ENCODE measurements at places on chromosomes 11 and 22. TPM values are rescaled to one million over a fixed set of nuclear protein-coding genes. Genes with fewer than 3 reads are reported as not detected.

Gene TEF
- total RNA-seq: 9.9 TPM

Gene CCDC188
- 1.3 TPM for total RNA-seq

Gene PGA3
- total RNA-seq: not detected

Gene VWCE
- 1.7 TPM for total RNA-seq

Gene UBQLNL
- total RNA-seq: 0.14 TPM

Gene RFPL2
- total RNA-seq: not detected

Gene MMP12
- total RNA-seq: 0.28 TPM

Gene UBQLN3
- total RNA-seq: under 0.01 TPM

Gene CCDC87
- 0.28 TPM for total RNA-seq
